GOT3 (cell line): ENCODE measurements at places on chromosomes 5 and 9.

DNA sequence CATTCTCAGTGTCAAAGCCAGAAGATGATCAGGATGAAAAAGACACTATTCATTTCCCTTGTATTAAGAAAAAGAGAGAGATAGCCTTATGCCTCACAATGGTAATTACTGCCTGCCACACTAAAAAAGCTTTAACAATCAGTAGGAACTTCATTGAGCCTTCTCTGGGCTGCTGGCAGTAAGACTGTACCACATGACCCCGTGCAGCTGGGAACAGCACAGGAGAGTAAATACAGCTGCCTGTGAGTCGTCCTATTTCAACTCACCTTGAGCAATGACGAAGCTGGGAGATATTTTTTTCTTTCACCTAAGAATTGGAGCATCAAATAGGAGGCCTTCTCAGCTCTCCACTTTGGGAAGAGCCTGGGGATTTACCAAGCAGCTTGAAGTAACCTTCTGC, 316.3 kb downstream of the GABRB2 start:
- no peak for DNase-seq

DNA sequence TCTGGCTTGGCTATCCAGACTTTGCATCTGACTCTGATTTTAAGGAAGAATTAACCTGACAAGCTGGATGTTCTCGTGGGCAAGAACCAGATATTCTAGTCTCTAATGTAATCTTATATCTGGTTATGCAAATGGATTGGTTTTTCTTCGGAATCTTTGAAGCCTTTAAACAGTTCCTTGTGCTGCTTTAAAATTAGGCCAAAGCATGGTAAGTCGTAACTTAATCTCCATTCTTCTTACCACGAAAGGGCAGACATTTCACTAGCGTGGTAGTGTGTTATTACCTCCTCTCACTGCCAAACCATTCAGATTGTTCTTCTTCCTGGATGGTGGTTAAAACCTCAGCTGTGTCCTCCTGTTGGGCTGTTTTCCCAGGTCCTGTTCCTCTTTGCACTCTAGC, 34.1 kb upstream of the TTC23L start:
- DNase-seq, result no peak

GRCh38 chr9:131433302-131433854, 39.5 kb downstream of the PRRC2B start:
- no peak for DNase-seq

DNA sequence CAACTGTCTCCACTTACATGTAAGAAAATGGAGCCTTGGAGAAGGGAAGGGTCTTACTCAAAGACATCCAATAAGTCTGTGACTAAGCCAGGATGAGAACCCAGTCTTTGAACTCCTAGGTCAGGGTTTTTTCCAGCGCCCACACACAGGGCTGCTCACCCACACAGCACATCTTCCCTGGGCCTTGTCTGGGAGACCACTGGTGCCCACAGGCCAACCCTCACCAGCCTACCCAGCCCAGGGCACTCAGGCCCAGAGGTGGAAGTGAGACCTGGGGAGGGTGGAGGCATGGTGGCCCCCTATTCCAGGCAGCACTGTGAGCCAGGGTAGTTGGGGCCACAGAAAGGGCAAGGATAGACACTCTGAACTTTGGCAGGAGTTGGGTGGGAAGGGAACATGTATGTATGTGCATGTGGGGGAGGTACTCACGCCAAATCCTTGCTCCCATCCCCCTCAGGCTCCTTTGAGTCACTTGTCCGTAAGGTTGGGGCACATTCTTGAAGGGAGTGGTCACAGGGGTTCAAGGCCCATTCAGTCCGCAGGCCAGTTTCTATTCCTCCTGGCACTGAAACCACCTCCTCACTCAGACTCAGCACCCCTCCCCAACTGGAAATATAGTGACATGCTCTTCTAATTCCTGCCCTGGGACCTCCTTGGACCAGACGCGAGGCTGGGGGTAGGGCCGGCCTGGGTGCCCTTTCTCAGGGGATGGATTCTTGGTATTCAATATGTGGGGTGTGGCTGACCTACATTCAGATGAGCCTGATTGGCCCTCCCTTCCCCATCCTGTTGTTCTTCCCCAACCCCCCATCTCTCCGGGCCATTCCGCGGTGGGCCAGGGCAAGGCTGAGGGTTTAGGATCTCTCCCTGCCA, 2.9 kb upstream of the SLC4A9 start:
- no peak for DNase-seq

DNA sequence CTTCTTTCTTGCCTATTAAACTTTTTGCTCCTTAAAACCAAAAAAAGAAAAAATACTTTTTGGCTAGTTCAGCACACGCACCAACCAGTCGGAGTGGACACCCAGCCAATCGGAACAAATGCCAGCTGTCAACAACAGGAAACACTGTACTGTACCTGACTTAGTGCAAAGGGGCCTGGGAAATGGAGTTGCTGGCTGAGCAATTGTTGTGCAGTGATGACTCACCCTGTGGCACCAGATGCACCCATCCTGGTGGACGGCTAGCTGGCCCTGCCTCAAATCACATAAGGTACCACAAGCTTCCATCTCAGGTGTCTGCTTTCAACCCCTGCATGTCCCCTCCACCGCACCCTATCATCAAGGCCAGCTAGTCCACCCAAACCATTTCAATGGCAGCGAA, 20.9 kb downstream of the FOXE1 start:
- DNase-seq, result no peak

- no peak for DNase-seq
Observed at GRCh38 chr5:110105692-110106091, 416.0 kb downstream of the MAN2A1 start.

GRCh38 chr5:42994246-42994554, 45.9 kb downstream of the ANXA2R start:
- no peak for DNase-seq

- DNase-seq, result no peak
Observed at GRCh38 chr9:133483611-133484010, 4.7 kb upstream of the SLC2A6 start.

DNA sequence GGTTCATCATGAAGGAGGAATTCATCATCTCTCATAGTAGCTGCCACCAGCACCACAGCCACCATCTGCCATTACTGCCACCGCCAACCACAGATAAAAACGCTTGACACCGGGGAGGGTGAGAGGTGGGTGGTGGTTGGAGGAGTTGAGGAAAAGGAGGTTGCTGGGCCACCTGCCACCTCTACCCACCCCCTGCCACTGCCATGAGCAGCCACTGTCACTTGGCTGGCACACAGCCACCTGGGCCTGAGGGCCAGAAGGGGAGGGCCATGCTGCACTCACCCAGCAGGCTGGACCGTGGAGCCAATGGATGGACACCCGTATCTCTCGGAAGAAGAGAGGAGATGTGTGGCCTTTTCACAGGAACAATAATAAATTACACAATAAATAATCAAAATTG, 31.3 kb upstream of the SLC36A2 start:
- no peak for DNase-seq

GRCh38 chr5:111099058-111099778, 7.1 kb downstream of the WDR36 start:
- no peak for DNase-seq

- DNase-seq, result no peak
Observed at GRCh38 chr5:72234265-72234700, 85.8 kb downstream of the MRPS27 start.

DNA sequence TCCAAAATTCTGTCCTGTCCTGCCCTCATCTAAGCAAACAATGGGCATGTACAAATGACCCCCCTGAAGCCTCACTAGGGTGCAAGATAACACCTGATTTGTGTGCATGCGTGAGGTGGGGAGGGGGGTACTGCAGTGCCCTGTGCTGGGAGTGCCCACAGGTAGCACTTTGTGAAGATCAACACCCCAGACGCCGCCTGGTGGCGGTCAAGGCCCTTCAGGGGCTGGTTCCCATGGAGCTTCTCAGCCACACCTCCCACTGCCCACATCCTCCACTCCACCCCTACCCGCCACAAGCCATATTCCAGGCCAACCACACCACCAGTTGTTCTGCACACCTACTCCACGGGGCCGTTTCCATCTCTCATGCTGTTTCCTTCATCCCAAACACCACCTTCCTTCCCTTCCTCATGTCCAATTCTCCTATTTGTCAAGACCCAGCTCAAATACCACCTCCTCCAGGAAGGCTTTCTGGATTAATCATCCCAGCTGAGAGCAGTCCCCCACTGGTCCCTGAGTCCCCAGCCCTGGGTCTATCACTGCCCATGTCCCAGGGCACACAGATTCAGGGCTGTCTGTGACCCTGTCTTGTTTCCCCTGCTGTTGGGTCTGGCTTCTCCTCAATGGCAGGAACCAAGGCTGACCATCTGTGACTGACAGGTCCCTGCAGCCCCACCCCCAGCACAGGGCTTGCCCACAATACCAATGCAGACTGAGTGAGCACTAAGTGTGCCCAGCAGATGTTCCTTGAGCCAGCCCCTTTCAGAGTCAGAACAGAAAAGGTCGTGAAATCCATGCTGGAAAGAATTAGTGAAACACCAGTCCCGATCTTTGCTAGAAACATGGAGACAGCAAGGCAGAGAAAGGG, 178.4 kb downstream of the PAX5 start:
- no peak for DNase-seq
